ENCODE measurements at places on chromosomes 16 and 17.

DNA sequence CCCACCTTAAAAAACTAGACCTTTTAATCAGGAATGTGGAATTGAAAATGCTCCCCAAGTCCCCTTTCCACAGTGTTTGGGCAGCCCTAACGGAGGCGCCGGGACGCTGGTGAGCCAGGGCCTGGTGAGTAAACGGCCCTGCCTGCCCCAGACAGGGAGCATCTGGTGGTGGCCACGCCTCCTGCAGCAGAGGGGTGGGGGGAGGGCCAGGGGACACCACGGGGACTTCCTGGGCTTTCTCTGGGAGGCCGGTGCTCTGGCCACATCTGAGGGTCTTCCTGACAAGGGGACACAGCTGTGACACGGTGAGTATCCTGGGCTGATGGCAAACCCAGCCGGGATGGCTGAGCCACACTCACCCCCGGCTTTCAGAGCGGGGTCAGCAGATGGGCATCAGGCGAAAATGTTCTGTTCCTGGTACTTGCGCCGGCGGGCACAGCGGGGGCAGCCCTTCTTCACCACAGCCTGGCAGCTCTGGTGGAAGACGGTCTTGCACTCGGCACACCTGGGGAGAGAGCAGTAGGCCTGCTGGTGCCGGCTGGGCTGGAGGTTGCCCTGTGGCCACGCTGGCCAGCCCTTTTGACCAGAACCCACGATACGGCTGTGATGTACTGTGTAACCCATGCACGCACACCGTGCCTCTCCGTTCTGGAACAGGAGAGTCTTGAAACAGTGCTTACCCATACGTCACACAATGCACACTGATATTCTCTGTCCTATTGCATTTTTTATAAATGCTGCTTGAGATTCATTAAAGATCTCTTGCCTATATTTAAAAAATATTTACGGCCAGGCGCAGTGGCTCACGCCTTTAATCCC, 5.0 kb upstream of the ARHGAP27 start:
- DNase-seq = no peak

DNA sequence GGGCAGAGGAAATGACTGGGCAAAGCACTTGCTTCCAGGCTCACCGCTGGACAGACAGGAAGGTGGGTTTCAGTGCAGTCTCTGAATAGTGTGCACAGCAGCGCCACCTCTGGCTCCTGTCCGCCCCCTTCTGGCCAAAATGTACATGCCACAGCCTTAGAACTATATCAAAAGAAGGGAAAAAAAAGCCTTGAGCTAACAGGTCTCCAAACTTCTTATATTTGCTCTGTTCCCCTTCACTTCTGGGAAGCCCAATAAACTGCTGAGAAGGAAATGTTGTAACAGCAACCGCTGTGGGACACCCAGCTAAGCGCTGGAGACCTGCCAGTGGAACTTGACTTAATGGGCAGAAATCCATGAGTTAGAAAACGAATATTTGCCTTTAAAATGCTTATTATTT, 17.5 kb downstream of the COG7 start:
- peak; percentile 81 for DNase-seq

- DNase-seq = no peak
These were observed 16.6 kb downstream of the TRPV2 start for GRCh38 chr17:16432017-16432416.

GRCh38 chr17:29582254-29582765, 7.1 kb downstream of the GIT1 start:
- no peak for DNase-seq

DNA sequence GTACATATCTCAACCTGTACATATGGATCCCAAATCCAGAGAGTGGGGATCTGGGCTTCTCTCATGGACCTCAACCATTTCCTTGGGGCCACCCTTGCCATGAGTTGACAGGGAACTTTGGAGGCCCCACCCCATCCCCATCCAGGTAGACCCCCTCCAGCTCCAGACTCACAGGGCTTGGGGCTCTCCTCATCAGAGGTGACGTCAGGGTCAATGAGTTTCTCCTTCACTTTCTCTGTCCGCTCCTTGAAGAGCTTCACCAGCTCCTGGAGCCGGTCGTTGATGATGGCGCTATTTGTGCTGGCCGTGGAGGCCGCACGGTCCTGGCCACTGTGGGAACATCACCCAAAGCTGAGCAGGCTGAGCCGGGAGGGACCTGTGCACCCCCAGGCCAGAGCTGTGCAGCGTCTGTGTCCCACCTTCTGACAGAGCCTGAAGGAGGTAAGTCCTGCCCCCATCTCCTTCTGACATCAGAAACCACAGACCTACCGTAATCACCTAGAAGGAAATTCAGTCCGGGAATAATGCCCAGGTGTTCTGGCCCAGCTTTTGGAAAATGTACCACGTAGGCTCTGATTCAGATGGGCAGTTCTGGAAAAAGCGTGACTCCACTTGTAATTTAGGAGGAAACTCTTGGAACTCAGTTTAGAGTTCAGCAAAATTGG, 50.6 kb downstream of the CNGB1 start:
- no peak for DNase-seq

DNA sequence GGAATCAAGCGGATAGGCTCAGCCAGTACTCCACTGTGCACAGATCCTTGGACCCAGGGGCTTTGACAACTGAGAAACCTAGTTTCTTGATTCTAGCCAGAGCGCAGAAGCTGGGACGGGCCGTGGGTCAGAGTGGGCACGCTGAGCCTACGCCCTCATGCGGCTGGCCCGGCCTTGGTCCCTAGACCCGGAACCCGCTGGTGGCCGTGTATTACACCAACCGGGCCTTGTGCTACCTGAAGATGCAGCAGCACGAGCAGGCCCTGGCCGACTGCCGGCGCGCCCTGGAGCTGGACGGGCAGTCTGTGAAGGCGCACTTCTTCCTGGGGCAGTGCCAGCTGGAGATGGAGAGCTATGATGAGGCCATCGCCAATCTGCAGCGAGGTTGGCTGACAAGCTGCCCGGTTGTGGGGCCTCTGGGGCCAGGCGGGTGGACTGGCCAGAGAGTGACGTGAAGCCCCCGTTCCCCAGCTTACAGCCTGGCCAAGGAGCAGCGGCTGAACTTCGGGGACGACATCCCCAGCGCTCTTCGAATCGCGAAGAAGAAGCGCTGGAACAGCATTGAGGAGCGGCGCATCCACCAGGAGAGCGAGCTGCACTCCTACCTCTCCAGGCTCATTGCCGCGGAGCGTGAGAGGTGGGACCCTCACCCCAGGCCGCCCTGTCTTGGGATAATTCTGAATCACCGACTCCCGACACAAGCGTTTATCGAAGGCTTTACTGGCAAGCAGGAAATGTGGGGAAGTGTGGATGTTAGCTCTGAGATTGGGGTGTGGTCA, 946 bp downstream of the STUB1 start:
- peak; percentile 47 for DNase-seq

- DNase-seq = no peak
These were observed 4.9 kb upstream of the SSTR5 start for GRCh38 chr16:1067629-1068028.

All from stimulated activated CD8-positive, alpha-beta memory T cell treated with anti-CD3 and anti-CD28 coated beads, Interleukin-4, amount 100 ng/mL, for 48 hours (primary cell).